ENCODE measurements at places on chromosomes 4 and X. TPM values are rescaled to one million over a fixed set of nuclear protein-coding genes. Genes with fewer than 3 reads are reported as not detected.

- no peak for ATAC-seq
These were observed 782.8 kb downstream of the RAB28 start for GRCh38 chr4:12701384-12701783.

- no peak for ATAC-seq
These were observed 32.9 kb downstream of the LUZP4 start for GRCh38 chrX:115322375-115322774.

DNA sequence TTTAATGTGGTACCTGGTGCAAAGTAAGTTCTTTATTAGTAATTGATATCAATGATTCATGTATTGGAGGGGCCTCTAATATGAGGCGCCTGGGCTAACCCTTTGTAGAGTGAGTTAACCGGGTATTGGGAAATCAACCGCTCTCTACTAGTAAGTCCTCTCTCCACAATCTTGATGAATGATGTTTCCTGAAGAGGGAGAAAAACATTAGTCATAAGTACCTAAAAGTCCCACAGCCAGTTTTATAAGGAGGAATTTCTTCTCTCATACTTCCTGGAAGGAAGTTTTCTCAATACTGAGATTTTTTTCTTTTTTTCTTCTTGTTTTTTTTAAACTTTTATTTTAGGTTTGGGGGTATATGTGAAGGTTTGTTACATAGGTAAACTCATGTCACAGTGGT, 62.3 kb downstream of the AGTR2 start:
- no peak for ATAC-seq

DNA sequence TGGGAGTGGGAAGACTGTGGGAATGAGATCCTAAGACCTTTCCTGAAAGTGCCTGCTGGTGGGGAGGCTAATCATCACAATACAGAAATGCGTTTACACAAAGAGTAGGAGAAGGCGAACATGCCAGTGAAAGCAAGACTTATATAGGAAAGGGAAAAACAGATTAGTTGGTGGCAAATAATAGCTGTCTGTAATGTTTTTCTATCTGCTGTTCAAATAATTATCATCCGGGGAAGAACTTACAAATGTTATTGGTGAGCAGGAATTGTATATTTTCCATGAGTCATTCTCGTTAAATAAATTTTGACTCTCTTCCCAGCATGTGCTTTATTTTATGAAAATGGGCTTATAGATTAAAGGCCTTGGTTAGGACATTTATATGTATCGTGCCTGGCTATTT, 196.5 kb downstream of the ARHGAP10 start:
- ATAC-seq: no peak

- ATAC-seq: no peak
These were observed 143.4 kb downstream of the CPEB2 start for GRCh38 chr4:15145709-15146108.

GRCh38 chr4:95091272-95091671, 333.5 kb downstream of the BMPR1B start:
- no peak for ATAC-seq

GRCh38 chr4:8832113-8832915, 39.3 kb downstream of the HMX1 start:
- no peak for ATAC-seq

DNA sequence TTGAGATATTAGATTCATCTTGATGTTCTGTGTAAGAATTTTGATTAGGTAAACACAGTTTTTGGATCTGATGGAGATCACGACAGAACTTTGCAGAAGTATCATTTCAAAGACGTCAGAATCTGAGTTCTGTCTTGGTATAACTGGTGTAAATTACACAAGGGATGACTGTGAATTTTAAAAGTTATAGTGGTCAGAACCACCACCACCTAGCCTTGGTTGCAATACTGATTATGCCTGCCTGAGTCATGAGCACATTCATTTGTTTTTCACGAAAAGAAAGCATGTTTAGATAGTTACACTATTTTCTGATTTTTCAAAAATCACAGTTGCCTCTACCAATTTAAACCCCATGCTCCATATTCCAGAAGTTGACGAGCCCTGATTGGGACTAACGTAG, 54.8 kb downstream of the ZFX start:
- peak; percentile 54 for ATAC-seq

DNA sequence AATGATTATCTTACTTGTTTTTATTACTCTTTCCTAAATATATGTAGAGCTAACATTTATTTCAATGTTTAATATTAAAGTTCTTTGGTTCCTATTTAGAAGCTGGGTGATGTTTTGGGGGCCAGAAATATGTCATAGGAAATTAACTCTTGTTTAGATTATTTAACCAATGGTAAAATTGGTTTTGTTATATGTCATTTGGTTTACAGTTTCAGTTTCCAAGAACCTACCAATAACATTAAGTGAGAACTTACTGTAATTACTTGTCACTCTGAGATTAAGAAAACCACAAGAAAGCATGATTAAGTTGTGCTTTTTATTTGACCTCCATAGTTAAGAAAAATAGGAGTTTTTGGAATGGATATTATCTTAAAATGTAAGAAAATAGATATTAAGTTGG, 121.2 kb downstream of the NDST3 start:
- ATAC-seq: no peak

DNA sequence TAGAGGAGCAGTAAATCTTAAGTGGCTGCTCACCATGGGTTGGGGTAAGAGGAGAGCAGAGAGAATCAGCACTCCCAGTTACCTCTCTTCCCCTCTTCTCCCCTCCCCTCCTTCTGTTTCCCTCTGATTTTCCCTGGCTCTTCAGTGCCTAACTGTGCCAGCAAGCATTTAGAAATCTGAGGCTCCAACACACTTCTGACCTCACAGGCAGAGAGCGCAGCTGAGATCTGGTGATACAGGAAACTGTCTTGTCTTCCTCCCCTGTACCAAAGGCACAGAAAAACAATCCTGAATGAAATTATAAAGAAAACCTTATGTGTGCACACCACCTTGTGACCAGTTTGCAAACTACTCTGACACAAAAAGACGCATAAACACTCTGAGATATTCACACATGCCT, 82.4 kb upstream of the SMIM10 start:
- peak; percentile 42 for ATAC-seq

HSFX4 gene
- total RNA-seq: not detected

- no peak for ATAC-seq
These were observed 35.1 kb downstream of the PIGG start for GRCh38 chr4:534101-534575.

MAGEA2 gene
- total RNA-seq: not detected
